ENCODE measurements at places on chromosomes 2 and 18. TPM values are rescaled to one million over a fixed set of nuclear protein-coding genes. Genes with fewer than 3 reads are reported as not detected.

COX5B gene
- 215 TPM for total RNA-seq

KLHL29 gene
- total RNA-seq: 0.88 TPM

DNA sequence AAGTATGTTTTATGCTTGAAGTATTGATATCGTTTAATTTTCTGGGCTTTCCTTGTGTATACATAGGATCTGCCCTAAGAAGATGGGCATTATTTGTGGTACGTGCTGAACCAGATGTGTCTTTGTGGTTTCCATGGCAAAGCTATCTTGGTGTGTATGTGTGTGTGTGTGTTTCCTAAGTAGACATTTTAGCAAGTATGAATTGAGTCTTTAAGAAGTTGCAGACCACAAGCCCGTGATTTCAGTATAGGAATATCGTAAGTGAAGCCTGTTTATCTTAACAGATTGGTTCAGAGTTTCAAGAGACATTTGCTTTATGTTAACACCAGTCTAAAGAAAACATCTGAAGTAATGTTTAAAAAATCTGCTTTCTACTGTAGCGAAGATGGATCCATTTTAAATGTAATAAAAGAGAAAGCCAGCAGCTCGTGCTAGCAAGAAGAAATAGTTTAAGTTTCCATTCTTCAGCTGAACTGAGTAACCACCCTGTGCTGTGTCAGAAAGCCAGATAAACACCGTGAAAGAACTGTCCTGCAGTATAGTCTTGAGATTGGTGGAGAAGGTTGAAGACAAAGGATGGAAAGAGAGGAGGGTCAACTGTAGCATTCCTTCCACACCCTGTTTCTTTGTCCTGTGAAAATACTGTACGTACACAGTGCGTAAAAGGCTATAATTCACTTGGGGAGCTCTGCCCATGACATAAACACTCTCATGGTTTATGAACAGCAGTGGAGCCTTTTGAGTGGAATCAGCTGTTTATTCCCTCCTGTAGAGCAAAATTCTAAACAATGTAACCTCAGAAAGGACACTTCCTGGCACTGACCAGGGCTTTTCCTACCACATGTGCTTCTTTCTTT lies 91.9 kb upstream of the FOSL2 start:
- DNase-seq: no peak

DNA sequence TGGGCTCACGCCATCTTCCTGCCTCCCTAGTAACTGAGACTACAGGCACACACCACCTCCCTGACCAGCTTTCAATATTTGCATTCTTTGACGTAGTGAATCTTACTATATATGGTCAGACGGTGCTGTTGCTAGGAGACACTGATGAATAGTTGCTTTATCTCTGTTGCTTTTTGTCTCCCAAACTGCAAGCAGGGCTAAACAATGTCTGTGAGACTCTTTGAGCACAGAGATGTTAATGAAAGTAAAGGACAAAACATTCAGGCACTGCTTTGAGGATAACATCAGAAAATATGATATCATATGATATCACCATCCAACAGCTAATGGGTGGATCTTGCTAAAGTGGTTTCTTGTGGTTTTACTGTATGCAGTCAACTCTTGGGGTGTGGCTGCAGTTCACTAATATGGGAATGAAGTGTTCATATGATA lies 43.0 kb downstream of the EMILIN2 start:
- DNase-seq: no peak

- no peak for DNase-seq
Observed at GRCh38 chr2:238938401-238939055, 90.6 kb downstream of the TWIST2 start.

- DNase-seq: no peak
Observed at GRCh38 chr2:63053081-63053888, 2.7 kb downstream of the OTX1 start.
